ENCODE measurements at places on chromosomes 16 and 17.

DNA sequence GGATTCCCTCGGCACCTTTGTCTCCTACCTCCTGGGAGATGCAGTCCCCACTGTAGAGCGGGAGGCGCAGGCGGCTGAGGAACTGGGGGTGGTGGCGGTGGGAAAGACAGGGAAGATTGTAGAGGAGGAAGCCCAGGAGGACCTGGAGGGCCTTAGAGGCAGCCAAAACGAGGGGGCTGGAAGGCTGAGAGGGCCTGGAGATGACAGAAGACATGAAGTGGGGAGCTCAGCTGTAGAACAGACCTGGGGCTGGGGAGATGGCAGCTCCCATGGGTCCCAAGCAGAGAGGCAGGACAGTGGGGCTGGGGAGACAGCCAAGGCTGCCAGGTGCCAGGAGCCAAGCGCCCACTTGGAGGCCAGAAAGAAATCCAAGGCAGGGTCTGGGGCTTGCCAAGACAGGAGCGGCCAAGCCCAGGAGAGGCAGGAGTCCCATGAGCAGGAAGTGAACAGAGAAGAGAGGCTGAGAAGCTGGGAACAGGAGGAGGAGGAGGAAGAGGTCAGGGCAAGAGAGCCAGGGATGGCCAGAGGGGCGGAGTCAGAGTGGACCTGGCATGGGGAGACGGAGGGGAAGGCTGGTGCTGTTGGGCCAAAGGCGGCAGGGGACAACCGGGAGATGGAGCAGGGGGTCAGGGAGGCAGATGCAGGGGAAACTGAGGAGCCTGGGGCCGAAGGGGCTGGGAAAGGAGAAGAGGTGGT, 803 bp downstream of the APOBR start:
- no peak for DNase-seq

DNA sequence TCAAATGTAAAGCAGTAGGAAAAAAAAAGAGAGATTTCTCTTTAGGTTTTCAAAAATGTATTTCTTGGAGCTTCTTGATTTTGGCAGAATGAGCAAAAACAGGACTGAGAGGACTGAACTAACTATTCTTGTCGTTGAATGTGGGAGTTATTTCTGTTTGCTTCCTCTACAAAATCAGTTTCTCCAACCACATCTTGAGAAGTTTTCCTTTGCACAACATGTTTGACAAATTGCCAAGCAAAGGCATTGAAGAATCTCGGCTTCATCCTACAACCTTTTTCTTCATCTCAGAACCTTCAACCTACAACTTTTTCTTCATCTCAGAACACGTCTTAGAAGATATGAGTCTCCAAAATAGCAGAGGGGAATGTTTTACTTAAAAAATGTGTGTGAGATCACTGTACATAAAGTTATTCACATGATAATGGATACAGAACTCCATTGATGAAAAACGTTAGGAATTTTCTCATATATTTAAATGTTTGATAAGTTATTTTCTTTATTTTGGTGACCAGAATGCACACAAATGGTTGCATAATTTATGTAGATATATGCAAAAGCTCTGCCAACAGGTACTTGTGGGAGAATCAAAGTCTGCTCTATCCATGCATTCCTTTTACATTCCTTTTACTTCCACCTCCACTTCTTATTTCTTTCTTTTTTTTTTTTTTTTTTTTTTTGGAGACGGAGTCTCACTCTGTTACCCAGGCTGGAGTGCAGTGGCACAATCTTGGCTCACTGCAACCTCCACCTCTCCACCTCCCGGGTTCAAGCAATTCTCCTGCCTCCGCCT, 370.0 kb downstream of the KCNJ2 start:
- DNase-seq, result no peak

DNA sequence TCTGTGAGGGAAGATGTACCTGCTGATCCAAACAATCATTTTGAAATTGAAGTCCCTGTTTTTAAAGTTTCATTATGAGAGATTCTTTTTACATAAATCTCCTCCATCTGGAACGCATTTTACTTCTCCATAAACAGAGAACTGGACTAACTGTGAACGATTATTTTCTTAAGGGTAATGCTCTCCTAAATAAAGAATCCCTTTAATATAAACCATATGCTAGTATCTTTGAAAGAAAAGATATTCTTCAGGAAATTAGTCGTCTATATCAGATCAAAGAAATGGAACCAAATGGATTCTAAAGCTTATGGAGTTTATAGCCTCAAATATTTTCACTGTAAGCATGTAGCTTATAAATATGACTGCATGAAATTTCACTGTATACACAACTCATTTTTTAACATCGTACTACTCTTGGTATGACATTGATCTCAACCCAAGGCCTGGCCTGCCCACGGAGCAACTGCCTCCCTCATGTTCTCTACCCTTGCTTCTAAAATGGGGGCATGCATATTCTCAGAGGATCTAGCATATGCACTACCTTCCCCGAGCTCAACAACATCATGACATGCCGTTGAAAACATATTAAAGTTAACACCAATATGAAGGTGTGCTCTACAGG, 66.4 kb downstream of the MYH10 start:
- no peak for DNase-seq

DNA sequence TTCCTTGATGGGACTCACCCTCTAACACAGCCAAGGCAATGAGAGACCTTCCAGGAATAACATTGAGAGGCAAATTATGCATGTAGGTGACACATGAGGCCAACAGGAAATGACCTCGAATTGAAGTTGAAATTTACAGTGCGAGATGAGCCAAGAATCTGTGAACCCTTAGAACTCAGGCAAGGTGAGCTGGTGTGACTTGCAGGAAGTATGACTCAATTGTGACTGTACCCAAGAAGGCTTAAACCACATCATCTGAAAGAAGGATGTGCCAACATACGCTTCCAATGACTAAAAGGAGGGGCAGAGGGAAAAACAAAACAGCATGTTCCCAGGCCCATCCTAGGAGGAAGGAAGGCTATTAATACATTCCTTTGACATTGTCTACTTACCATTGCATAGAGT, 44.8 kb downstream of the PITPNC1 start:
- DNase-seq, result no peak

GRCh38 chr17:2058586-2059546, 4.0 kb downstream of the HIC1 start:
- no peak for DNase-seq

DNA sequence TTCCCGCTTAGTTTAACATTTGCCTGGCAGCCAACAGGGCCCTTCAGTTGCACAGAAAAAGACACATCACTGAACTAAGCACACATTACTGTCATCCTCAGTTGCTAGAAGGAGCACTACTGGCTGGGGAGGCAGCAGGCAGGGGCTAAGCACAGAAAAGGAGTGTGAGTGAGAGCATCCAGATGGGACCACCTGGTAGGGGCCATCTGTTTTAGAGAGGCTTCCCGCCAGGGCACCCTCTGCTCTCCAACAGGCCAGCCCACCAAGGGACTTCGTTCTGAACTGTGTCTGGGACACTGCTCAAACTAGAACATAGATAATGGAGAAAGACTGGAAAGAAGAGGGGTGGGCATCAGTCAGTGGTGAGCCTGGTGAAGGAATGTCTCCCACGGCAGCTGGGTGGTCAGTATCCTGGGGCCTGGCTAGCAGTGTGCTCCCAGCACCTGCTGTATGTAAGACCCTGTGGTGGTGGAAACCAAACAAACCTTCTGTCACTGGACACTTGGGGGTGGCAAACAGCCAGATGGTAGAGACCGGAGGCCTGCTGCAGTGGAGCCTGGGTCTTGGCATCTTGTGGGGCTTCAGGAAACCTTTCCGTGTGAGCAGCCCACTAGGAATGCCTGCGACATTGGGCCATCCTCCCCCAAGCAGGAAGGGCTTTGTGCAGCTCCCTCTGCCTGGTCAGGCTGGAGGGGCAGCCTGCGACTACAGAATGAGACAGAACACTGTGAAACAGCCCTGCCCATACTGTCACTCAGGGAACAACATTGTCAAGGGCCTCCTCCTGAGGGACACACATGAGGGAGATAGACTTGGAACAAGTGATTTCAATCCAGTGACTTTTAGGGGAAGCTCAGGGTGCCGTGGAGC, 12.8 kb upstream of the RANGRF start:
- no peak for DNase-seq

GRCh38 chr16:15636392-15636873, 6.5 kb downstream of the MARF1 start:
- no peak for DNase-seq

DNA sequence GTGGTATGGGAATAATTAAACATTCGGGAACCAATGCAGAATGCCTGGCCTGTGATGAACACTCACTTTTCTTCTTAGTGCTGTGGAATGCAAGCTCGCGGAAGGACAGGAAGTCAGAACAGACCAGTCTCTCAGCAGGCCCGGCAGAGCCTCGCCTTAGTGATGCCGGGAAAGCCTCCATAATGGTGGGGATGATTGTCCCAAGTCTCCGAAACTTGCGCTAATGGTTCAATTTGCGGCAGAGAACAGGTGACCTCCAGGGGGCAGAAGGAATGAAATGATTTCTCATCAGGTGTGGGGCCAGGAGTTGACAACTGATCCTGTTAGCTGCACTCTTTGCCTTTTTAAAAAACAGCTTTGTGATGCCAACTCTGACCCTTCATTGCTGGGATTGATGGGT, 170.6 kb downstream of the GSG1L start:
- no peak for DNase-seq

- no peak for DNase-seq
Measured at GRCh38 chr16:12881740-12882139, 19.7 kb upstream of the SHISA9 start.

GRCh38 chr17:6570731-6571451, 14.5 kb upstream of the PITPNM3 start:
- no peak for DNase-seq

DNA sequence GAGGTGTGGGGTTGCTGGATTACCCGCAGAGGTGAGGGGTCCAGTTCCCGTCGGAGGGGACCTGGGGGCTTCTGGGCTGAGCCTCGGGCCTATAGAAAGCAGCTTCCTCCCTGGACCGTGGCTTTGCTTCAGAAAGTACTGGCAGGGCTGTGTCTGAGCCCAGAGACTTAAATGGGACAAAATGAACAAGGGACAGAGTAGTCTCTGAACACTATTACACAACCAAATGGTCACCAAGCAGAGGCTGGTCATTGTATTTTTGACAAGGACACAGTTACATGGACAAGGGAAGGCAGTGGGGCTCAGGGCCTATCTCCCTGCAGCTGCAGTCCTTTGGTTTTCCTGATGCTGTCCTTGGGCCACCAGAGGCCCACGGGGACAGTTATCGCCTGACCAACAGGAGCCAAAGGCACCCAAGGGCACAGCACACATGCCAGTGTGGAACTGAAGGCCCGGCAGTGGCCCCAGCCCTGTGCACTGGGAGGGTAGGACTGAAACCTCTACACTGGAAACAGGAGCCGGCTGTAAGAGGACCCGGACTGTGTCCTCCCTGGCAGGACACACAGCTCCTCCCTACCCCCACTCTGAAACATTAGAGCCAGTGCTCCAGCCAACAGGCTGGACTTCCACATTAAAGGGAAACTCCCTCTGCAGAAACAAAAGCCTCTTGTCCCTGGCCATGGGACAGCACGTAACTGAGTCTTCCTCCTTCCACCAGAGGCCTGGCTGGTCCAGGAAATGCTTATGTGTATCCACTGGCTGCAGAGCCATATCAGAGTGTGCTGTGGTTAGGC, 26.0 kb upstream of the ERN1 start:
- no peak for DNase-seq
